Breast epithelium (tissue), 4 donors: ENCODE measurements at places on chromosomes 7 and 10. TPM values are rescaled to one million over a fixed set of nuclear protein-coding genes. Genes with fewer than 3 reads are reported as not detected.

PRTFDC1 gene
- 6.6 TPM for total RNA-seq

ETV1 gene
- total RNA-seq: 3.2 TPM

FOXP2 gene
- total RNA-seq: 21.3 TPM

PLAU gene
- total RNA-seq: 11.0 TPM

HABP2 gene
- total RNA-seq: 0.29 TPM

AKR1C2 gene
- 259 TPM for total RNA-seq

ADRB1 gene
- total RNA-seq: 2.4 TPM

GRCh38 chr10:89609833-89610346 lies 35.2 kb downstream of the PANK1 start:
- no peak for DNase-seq
- H3K4me3 ChIP-seq: no peak overlapping the region
- H3K27me3 ChIP-seq: no peaks in the 10 kb centered on the region
- H3K36me3 ChIP-seq: no peaks in the 10 kb centered on the region
- H3K4me1 ChIP-seq: no peaks in the 10 kb centered on the region

GRCh38 chr7:155412416-155413253 lies 45.3 kb upstream of the EN2 start:
- no peak for DNase-seq
- H3K27ac ChIP-seq: no peak overlapping the region
- no peaks in the 10 kb centered on the region for H3K36me3 ChIP-seq
- H3K4me3 ChIP-seq: no peak overlapping the region

- no peak for DNase-seq
- no peaks in the 10 kb centered on the region for H3K4me1 ChIP-seq
- H3K4me3 ChIP-seq: no peak overlapping the region
- no peaks in the 10 kb centered on the region for H3K36me3 ChIP-seq
Observed at GRCh38 chr10:541750-542371, 147.6 kb downstream of the DIP2C start.

DNA sequence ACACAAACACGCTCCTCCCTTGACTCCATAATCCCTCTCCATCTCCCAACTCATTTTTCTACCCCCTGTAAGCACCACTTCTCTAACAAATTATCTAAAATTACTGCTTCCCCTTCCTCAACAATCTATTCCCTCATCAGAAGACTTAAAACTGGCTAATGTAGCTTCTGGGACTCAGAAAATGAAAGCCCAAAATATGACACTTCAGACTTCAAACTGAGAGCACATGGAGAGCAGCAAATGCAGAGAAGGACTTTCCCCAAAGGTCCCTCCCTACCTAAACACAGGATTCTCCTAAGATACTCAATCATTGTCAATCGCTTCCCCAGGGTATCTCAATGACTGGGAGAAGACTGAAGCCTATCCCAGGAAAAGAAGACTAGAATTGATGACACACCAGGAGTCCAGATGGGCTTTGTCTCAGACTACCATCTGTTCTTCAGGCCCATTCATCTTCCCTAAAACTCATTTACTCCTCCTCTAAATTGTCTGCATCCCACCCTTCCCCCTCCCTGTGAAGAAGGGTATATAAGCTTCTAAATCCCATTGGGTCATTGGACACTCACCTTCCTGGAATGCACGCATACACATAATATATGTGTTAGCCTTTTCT lies 39.2 kb downstream of the ST8SIA6 start:
- H3K27ac ChIP-seq: no peak overlapping the region
- no peak overlapping the region for H3K4me3 ChIP-seq
- H3K4me1 ChIP-seq: no peaks in the 10 kb centered on the region
- H3K27me3 ChIP-seq: no peaks in the 10 kb centered on the region
- no peaks in the 10 kb centered on the region for H3K36me3 ChIP-seq

DNA sequence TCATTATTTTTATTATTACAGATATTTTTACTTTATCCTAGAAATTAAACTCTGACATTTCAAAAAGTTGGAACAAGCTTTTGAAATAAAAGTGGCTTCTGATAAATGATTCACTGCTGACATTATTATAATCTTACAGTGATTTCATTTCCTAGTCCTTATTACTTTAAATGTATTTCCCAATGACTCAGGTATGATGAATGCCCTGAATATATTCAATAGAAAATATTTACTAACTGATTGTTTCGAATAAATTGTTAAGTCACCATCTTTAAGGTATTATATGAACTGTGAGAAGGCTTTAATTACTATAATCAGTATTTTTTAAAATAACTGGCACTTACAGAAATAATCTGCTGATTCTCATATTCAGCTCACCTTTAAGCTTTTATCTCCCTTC lies 21.6 kb downstream of the DKK1 start:
- no peak overlapping the region for H3K27ac ChIP-seq
- H3K27me3 ChIP-seq: no peaks in the 10 kb centered on the region
- H3K4me3 ChIP-seq: no peak overlapping the region

DNA sequence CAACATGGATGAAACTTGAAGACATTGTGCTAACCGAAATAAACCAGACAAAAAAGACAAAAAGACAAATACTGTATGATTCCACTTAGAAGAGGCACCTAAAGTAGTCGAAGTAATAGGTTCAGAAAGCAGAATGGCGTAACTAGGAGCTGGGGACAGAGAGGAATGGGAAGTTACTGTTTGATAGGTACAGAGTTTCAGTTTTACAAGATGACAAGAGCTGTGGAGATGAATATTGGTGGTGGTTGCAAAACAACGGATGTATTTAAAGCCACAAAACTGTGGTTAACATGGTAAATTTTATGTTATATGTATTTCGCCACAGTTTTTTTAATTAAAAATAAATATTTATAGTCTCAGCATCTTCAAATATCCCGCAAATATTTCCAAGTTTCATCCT lies 64.1 kb upstream of the DIP2C start:
- no peaks in the 10 kb centered on the region for H3K36me3 ChIP-seq
- no peak overlapping the region for H3K27ac ChIP-seq
- H3K4me3 ChIP-seq: no peak overlapping the region
- DNase-seq: no peak
- no peaks in the 10 kb centered on the region for H3K27me3 ChIP-seq
- no peaks in the 10 kb centered on the region for H3K4me1 ChIP-seq

- no peak overlapping the region for H3K4me3 ChIP-seq
- H3K27ac ChIP-seq: no peak overlapping the region
- no peaks in the 10 kb centered on the region for H3K27me3 ChIP-seq
- H3K4me1 ChIP-seq: no peaks in the 10 kb centered on the region
Observed at GRCh38 chr7:18262058-18262457, 233.5 kb upstream of the HDAC9 start.

- H3K4me1 ChIP-seq: peaks cover 5% of the 10 kb centered on the region
- H3K27me3 ChIP-seq: no peaks in the 10 kb centered on the region
- H3K36me3 ChIP-seq: no peaks in the 10 kb centered on the region
- H3K4me3 ChIP-seq: no peak overlapping the region
- H3K27ac ChIP-seq: peak overlapping the region; percentile 77
- DNase-seq: peak; percentile 57
Observed at GRCh38 chr7:20352573-20353306, 22.0 kb downstream of the ITGB8 start.

- H3K27me3 ChIP-seq: no peaks in the 10 kb centered on the region
- H3K27ac ChIP-seq: no peak overlapping the region
- H3K4me1 ChIP-seq: no peaks in the 10 kb centered on the region
- DNase-seq: no peak
- H3K4me3 ChIP-seq: no peak overlapping the region
- H3K36me3 ChIP-seq: no peaks in the 10 kb centered on the region
Observed at GRCh38 chr10:6474871-6475270, 105.2 kb downstream of the PRKCQ start.

DNA sequence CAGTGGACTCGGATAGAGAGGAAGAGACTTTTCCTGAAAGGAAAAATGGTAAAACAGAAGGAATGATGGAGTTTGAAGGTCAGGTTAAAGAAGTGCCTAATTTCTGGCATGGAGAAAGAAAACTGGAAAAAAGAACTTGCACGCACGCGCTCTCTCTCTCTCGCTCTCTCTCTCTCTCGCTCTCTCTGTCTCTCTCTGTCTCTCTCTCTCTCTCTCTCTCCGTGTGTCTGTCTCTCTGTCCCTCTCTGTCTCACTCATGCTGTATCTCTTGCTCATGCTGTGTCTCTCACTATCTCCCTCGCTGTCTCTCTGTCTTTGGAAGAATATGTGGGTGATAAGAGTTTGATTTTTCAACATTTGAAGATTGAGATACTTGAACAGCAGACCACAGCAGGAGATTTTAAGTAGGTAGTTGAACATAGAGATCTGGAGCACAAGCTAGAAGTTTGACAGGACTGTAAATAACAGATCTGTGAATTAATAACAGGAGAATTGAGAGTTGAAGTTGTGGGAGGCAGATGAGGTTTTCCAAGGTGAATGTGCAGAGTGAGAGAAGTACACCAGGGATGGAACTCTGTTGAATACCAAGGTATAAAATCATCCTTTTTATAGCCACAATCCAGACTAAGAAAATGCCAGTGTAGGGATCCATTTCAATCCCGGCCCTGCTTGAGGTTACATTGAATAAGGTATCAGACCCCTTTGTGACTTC lies 33.1 kb downstream of the ADD3 start:
- DNase-seq: no peak
- no peaks in the 10 kb centered on the region for H3K4me1 ChIP-seq
- no peak overlapping the region for H3K4me3 ChIP-seq
- H3K36me3 ChIP-seq: no peaks in the 10 kb centered on the region
- no peak overlapping the region for H3K27ac ChIP-seq
- no peaks in the 10 kb centered on the region for H3K27me3 ChIP-seq

DNA sequence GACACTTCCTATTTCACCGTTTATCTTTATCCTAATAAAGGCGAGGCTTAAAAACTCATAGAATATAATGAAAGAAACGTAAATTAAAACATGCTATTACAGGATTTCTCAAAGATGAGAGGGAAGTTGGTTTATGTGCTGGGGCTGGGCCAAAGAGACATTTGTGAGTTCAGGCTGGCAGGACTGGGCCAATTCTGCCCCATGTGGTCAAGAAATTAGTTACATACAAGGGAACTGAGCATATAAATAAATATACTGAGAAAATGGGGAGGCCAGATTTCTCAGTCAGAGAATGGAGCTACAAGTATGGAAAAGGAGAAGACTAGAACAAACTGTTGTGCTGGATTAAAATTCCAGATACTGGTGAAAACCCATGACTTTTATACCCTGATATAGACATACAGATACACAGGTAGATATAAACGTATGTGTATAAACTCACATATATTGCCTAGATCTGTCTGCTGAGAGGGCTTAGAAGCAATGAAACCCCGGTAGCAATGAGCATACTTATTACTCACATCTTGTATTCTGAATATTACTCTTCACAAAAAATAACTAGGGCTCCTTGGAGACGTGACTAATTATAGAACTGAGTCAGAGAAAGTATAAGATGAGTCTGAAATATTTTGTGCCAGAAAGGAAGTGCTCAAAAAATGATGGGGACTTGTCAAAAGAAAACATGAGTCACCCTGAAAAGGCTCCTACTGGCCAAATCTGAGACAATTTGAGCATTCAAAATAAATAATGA lies 155.7 kb upstream of the FGFR2 start:
- no peaks in the 10 kb centered on the region for H3K36me3 ChIP-seq
- DNase-seq: no peak
- no peaks in the 10 kb centered on the region for H3K27me3 ChIP-seq
- no peak overlapping the region for H3K4me3 ChIP-seq
- no peaks in the 10 kb centered on the region for H3K4me1 ChIP-seq

GRCh38 chr7:148865283-148865682 lies 18.8 kb downstream of the EZH2 start:
- H3K27me3 ChIP-seq: no peaks in the 10 kb centered on the region
- H3K36me3 ChIP-seq: no peaks in the 10 kb centered on the region
- DNase-seq: no peak
- no peak overlapping the region for H3K4me3 ChIP-seq
- H3K27ac ChIP-seq: no peak overlapping the region

- H3K27me3 ChIP-seq: no peaks in the 10 kb centered on the region
- H3K4me3 ChIP-seq: no peak overlapping the region
- H3K27ac ChIP-seq: peak overlapping the region; percentile 64
- H3K36me3 ChIP-seq: no peaks in the 10 kb centered on the region
- peak; percentile 55 for DNase-seq
Observed at GRCh38 chr7:28348636-28349035, 63.7 kb upstream of the CREB5 start.

DNA sequence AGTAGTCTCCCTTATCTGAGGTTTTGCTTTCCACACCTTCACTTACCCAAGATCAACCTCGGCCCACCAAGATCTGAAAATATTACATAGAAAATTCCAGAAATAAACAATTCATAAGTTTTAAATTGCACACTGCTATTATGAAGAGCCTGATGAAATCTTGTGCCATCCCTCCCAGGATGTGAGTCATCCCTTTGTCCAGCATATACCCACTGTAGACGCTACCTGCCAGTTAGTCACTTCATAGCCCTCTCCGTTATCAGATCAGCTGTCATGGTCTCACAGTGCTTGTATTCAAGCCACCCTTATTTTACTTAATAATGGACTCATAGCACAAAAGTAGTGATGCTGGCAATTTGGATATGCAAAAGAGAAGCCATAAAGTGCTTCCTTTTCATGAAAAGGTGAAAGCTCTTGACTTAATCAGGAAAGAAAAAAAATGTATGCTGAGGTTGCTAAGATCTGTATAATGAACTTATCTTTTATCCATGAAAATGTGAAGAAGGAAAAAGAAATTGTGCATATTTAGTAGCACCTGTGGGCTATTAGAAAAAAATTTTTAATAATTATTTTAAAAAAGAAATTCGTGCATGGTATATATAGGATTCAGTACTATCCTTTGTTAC lies 9.8 kb upstream of the MRPS16 start:
- no peaks in the 10 kb centered on the region for H3K36me3 ChIP-seq
- no peak for DNase-seq
- no peak overlapping the region for H3K27ac ChIP-seq
- H3K4me3 ChIP-seq: no peak overlapping the region
- H3K27me3 ChIP-seq: no peaks in the 10 kb centered on the region

DNA sequence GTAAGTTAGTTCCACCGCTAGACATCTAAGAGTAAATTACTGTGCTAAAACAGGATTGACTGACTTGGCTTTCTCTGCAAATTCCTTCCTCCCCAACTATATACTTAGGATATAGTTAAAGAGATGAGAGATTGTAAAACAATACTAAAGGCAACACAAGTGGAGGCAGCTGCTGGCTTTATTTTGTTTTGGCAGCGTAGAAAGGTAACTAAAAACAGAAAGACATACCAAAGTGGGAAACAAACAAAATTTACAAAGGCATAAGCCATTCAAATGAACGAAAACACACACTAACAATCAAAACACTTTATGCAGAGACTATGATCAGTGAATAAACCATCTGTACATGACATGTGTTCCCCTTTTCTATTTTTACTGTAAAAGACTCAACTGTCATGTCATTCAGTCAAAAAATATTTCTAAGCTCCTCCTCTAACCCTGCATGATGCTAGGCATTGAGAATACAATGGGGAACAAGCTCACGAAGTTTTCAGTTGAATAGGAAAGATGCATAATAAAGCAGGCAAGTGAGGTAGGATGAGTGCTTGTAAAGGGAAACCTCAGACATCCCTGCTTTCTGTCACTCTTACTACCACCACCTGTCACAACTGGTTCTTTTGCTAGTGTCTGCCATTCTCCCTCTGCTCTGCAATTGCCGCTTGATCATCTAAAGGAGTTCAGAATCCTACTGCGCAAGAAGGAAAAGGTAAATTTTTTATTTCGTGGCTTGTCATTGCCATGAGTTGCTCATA lies 64.2 kb upstream of the COL1A2 start:
- no peak overlapping the region for H3K4me3 ChIP-seq
- no peaks in the 10 kb centered on the region for H3K27me3 ChIP-seq
- H3K27ac ChIP-seq: no peak overlapping the region
- no peaks in the 10 kb centered on the region for H3K4me1 ChIP-seq
- DNase-seq: no peak

- no peaks in the 10 kb centered on the region for H3K36me3 ChIP-seq
- H3K4me1 ChIP-seq: no peaks in the 10 kb centered on the region
- DNase-seq: no peak
- peak overlapping the region; percentile 46 for H3K27ac ChIP-seq
- H3K27me3 ChIP-seq: no peaks in the 10 kb centered on the region
- no peak overlapping the region for H3K4me3 ChIP-seq
Observed at GRCh38 chr7:129958643-129959470, 6.1 kb upstream of the UBE2H start.
